Fibroblast of lung (primary cell): ENCODE measurements at places on chromosomes 7 and 10.

GRCh38 chr10:94217411-94217810, 145.3 kb downstream of the NOC3L start:
- DNase-seq = peak; percentile 17

DNA sequence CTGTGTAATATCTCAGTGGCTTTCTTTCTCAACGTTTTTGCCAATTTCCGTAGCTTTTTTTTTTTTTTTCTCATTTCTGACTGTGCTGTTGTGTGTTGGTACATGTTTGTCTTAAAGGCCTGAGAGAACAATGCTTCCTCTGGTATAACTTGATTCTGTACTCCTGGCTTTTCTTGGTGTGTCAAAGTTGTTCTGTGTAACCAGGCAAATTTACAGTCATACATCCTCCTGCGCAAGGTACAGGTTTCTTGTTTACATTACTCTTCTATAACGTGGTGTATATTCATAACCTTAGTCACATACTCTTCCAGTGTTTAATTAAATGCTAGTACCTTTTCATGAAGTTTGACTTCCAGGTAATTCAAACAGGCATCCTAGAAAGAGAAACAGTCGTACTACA, 8.3 kb upstream of the ARHGAP12 start:
- DNase-seq = no peak

GRCh38 chr10:103671126-103671895, 177.8 kb downstream of the NEURL1 start:
- peak; percentile 55 for DNase-seq

- no peak for DNase-seq
Observed at GRCh38 chr7:75866114-75866488, 12.7 kb upstream of the RHBDD2 start.

- no peak for DNase-seq
Observed at GRCh38 chr7:104458875-104459274, 130.5 kb downstream of the LHFPL3 start.
